Posterior cingulate gyrus (tissue), 11 donors: ENCODE measurements at places on chromosomes 6 and 20.

DNA sequence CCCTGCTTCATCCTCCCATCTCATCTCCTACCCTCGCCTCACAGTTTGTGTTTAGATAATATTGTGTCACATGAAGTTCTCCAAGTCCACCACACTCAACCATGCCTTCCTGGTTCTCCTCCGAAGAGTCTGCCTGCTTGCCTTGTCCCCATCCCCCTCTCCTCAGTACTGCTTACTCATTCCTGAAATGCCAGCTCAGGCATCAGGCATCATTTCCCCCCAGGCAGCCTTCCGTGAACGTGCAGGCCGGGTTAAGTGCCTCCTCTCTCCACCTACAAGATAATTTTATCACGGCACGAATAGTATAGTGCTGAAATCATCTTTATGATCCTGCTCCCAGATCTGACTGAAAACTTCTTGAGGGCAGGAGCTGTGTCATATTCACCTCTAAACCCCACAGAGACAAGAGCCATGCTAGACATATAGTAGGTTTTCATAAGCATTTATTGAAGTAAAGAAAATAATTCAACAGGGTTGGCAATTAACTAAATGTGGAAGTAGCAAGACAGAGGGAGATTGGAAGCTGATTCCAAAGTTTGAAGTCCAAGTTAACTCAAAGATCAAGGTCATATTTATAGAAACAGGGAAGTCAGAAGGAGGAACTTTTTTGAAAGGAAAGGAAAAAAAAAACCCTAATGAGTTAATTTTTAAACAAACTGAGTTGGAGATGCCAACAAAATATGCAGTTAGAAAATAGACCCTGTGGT is 48.7 kb upstream of the BMP2 start:
- no peak for DNase-seq

- DNase-seq, result no peak
Observed at GRCh38 chr20:33113387-33113908, 34.0 kb downstream of the BPIFB4 start.

GRCh38 chr20:36835025-36835424 is 40.9 kb upstream of the TLDC2 start:
- DNase-seq, result no peak

- no peak for DNase-seq
Observed at GRCh38 chr6:30570740-30571074, 535 bp upstream of the ABCF1 start.
